ENCODE measurements at places on chromosomes 1 and 21.

DNA sequence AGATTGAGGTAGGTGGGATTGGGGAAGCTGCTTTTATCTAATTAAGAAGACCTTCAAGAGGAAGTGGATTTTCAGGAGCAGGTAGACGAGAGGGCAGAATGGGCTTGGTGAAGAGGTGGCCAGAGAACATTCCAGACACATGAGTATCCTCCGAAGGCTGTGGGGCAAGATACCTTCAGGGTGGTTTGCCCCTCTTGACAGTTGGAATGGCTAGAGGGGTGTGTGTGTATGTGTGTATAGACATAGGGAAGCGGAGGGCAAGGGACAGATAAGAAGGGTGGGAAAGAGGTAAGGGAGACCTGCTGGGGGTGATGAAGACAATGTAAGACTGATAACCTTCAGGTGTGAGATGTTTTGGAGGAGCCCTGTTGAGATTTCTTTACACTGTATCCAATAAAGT lies 46.8 kb upstream of the TSPAN2 start:
- no peak for DNase-seq

DNA sequence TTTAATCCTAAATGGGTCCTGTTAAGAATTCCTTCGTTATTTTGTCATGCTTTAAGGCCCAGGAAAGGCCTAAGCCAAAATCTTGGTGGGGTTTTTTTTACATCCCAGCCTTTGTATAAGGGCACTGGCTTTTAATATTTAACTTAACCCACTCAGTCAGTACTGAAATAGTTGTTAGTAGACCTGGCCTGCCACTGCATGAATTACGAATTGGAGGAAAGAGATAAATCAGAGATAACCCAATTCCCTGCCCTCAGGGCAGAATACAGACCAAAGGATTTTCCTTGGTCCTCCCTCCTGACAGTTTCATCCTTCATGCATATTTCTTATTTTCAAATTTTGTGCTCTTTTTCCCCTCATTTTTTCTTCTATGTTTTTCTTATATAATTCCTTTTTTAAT lies 193.0 kb downstream of the FASLG start:
- no peak for DNase-seq

- no peak for DNase-seq
Observed at GRCh38 chr1:88441022-88441421, 243.1 kb upstream of the PKN2 start.

GRCh38 chr1:91727763-91728162 lies 158.2 kb downstream of the TGFBR3 start:
- DNase-seq: no peak

GRCh38 chr1:67803380-67804279 lies 29.6 kb downstream of the GNG12 start:
- no peak for DNase-seq

GRCh38 chr1:157438146-157438545 lies 114.2 kb downstream of the FCRL5 start:
- DNase-seq: no peak

GRCh38 chr1:116335850-116336624 lies 37.0 kb upstream of the ATP1A1 start:
- DNase-seq: no peak

DNA sequence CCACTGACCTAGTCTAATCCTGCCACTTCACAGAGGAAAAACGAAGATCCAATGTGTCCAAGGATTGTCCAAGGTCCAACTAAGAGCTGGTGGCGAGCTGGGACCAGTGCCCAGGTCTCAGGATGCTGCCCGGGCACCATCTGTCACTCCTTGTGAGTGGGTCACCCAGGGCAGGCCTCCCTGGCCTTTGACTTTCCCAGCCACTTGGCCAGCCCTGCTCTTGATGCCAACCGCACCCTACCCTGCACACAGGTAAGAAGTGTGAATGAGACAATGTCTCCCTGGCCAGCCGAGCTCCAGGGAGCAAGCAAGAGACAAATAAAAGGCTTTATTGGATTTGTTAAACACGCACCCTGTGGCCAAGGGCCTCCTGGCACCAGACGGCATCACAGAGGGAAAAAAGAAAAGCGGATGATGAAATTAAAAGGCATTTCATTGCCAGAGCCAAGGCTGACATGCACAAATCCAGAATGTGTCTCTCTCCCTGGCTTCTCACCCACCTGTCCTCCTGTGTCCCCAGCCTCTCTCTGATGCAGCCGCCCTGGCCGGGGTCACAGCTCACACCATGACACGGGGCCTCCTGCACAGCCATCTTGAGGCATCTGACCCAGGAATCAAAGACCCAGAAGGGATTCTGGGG lies 72.8 kb downstream of the CAMK2N1 start:
- no peak for DNase-seq

- no peak for DNase-seq
Observed at GRCh38 chr1:68745011-68745410, 248.1 kb upstream of the DEPDC1 start.

All from H1 (cell line).